ENCODE measurements at places on chromosomes 5 and 9.

DNA sequence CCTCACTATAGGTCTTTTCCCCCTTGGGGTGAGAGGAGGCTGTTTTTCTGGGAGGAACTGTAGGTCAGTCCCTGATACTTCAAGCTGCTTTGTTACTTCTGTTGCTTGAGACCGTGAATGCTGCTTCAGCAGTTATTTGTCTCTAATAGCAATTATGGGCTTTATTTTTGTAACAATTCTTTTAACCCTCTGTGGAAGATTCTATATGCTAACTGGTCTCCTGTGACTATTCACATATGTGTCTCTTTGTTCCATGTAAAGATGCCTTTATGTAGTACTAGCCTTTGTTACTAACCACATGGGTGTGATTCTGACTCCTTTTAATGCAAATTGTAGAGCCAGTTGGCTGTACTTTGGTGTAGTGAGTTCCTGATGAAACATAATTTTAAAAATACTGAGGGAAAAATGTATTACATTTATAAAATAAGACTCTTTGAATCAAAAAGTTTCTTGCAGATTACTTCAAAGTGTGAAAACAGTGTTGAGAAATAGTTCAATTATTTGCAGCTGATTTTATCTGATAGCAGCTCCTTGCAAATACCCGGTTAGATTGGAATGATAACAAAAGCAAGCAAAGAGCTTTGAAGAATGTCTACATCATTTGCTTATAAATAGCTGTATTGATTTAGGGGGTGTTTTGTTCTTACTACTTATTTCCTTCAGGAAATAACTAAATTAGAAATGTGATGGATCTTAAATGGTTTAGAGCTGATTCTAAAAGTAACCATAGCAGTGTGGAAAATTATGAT is 46.6 kb downstream of the ANGPTL2 start:
- no peak for DNase-seq

- DNase-seq: no peak
Measured at GRCh38 chr9:82651474-82651873, 411.5 kb downstream of the RASEF start.

- no peak for DNase-seq
Measured at GRCh38 chr9:10613419-10613818, 617 bp upstream of the PTPRD start.

- no peak for DNase-seq
Measured at GRCh38 chr9:87778996-87779395, 53.1 kb downstream of the CTSL start.

GRCh38 chr9:27468000-27468399 is 56.1 kb upstream of the IFNK start:
- no peak for DNase-seq

Data from activated gamma-delta T cell (primary cell).